Left renal pelvis (tissue), 4 donors: ENCODE measurements at places on chromosomes 7 and 10. TPM values are rescaled to one million over a fixed set of nuclear protein-coding genes. Genes with fewer than 3 reads are reported as not detected.

FAM241B gene
- polyA plus RNA-seq: 2.7 TPM

TWIST1 gene
- polyA plus RNA-seq: 10.4 TPM

- no peak for DNase-seq
These were observed 49.9 kb downstream of the ZNF503 start for GRCh38 chr10:75351637-75352036.

GRCh38 chr7:46653848-46654247 is 732.8 kb upstream of the IGFBP3 start:
- DNase-seq: no peak

PNLIPRP1 gene
- polyA plus RNA-seq: not detected

GRCh38 chr10:48605786-48606529 is 1.1 kb upstream of the ARHGAP22 start:
- DNase-seq: no peak

DNA sequence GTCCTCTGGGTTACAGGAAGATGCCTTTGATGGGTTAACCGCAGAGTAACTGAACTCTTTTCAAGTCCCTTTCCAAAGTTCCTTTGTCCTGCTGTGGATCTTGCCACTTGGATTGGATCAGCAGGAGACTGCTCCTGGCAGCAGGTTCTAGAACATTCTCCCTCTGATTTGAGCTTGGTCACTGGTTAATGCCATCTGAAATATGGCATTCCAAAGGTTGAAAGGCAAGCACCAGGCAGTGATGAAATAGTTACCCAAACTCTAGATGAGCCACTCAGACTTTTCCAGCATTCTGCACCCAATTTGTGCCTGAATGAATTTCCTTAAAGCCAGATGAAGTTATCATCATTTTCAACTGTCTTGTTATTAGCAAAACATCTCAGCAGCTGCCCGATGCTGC is 343.9 kb downstream of the RNLS start:
- DNase-seq: no peak

DNA sequence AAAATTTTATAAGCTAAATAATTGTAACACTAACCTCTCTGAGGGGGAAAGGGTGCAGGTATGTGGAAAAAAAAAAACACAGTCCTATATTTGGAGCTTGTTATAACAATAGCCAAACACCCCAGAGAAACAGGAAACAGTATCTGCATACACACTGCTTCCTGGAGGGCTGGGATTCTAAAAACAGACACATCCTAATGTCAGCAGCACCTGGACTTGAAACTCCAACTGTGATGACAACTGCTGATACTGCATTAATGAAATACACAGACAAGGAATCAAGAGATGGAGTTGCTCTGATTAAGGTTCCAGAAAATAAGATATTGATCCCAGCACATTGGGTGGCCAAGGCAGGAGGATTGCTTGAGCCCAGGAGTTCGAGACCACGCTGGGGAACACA is 9.3 kb downstream of the DAGLB start:
- DNase-seq: no peak

- no peak for DNase-seq
These were observed 386.9 kb upstream of the LRRTM3 start for GRCh38 chr10:66538908-66539307.

BTBD16 gene
- polyA plus RNA-seq: 1.0 TPM

PPP3CB gene
- 70.6 TPM for polyA plus RNA-seq

- no peak for DNase-seq
These were observed 5.1 kb upstream of the SP4 start for GRCh38 chr7:21422751-21423150.

DNA sequence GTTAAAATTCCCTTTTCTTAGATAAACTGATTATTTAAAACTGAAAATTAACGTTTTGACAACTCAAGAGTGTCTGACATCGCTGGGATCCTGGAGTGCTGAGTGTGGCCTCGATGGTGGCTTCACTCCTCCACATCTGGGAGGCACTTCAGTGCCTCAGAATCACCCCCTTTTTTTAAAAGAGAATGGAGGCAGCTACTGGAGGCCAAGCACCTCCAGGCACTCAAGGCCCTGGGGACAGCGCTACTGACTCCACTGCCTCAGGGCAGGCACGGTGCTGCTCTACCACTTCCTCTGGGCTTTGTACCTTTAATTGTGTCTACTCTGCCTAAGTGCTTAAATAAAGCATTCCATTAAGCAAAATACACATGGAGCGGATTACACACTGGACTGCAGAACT is 27.2 kb upstream of the NCAPG2 start:
- DNase-seq: no peak

CYP2E1 gene
- polyA plus RNA-seq: 1.5 TPM

GRCh38 chr7:73612598-73613269 is 11.6 kb downstream of the MLXIPL start:
- DNase-seq: no peak

VSIR gene
- 10.3 TPM for polyA plus RNA-seq

GRCh38 chr7:24933298-24933697 is 46.7 kb downstream of the OSBPL3 start:
- DNase-seq: no peak

GIMAP5 gene
- polyA plus RNA-seq: 3.2 TPM

DNA sequence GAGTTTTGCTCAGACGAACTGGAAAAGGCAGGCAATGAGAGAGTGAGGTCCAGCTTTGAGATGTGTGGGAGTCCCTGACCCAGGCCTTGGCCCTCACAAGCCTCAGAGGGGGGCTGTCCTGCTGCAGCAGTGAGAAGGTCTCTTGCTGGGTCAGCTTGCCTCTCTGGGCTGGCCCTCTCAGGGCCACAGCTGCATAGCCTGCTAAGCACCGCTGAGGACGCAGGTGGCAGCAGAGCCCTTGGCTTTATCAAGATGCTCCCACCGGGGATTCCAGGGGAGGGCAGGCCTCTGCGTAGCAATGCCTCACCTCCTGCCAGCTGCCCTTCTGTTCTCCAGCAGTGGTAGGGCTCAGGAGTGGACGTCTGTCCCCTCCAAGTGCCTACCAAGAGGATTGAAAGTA is 128.7 kb downstream of the COBL start:
- no peak for DNase-seq

- DNase-seq: no peak
These were observed 296.5 kb upstream of the STEAP1 start for GRCh38 chr7:89857767-89858166.

GRCh38 chr10:12051241-12051640 is 8.6 kb upstream of the UPF2 start:
- DNase-seq: no peak

NOS3 gene
- 9.7 TPM for polyA plus RNA-seq
